ENCODE measurements at places on chromosomes 4 and X.

DNA sequence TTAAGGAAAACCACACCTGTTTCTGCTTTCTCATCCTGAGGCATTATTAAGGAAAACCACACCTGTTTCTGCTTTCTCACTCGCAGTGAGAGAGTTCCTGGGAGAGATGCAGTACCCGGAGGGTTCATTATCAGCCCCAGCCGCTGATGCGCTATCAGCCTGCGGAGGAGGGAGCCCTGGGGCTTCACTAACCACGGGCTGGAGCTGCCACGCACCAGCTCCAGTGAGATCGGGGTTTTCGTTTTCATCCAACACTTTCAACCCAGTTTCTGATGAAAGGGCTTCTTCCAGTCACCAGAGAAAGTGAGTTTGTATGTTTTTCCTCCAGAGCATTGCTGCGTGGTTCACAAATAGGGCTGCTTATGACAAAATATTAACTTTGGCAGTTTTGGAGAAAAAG is 93.2 kb upstream of the PRKX start:
- no peak for DNase-seq

DNA sequence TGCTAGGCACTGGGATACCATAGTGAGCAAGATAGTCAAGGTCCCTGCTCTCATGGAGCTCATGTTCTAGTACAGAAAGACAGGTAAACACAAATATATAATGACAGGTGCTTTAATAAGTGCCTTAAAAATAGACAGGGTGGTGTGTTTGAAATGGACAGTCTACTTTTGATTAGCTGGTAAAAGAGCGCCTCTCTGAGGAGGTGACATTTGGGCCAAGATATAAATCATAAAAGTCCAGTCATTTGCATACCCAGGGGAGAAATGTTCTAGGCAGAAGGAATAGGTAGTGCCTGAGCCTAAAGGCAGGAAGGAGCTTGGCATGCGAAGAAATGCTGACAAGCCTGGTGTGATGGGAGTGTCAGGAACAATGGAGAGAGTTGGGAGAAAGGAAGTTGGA is 83.6 kb downstream of the DNAAF6 start:
- DNase-seq: no peak

DNA sequence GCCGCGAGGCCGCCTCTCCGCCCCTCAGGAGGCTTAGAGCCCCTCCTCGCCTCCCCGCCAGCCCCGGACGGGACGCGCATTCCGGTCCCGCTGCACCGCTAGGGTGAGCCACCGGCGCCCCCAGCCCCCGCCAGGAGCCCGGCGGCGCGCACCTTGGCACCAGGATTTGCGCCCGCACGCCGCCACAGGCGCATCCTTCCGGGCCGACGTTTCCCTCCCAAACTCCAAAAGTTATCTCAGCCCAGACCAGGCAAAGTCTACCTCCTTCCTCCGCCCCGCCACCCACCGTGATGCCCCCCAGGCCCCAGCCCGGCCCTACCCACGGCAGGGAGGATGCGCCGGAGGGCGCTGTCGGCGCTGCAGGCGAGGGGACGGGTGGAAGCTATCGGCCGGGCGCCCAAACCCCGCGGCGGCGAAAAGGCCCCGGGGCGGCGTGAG is 538 bp downstream of the SCML2 start:
- DNase-seq: peak; percentile 5

GRCh38 chr4:39713691-39714090 is 15.8 kb downstream of the UBE2K start:
- DNase-seq: no peak

DNA sequence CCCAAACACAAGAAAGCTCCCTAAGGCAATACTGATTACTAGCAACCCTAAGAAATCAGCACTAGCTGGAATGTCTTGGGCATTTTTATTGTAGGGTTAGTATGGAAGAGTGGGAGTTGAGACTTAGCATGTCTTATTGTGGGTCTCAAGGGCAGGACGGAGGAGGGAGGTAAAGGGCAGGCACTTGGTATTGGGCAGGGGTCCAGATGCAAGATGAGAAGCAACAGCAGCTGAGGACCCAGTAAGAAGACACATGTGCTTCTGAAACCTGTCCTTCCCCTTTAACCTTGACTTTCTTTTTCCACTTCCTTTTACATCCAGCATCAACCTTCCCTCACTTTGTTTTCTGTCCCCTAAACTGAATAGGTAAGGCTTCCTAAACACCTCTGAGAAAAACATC is 37.4 kb downstream of the LARP7 start:
- DNase-seq: no peak

GRCh38 chrX:87064502-87064901 is 453.1 kb upstream of the KLHL4 start:
- DNase-seq: no peak

DNA sequence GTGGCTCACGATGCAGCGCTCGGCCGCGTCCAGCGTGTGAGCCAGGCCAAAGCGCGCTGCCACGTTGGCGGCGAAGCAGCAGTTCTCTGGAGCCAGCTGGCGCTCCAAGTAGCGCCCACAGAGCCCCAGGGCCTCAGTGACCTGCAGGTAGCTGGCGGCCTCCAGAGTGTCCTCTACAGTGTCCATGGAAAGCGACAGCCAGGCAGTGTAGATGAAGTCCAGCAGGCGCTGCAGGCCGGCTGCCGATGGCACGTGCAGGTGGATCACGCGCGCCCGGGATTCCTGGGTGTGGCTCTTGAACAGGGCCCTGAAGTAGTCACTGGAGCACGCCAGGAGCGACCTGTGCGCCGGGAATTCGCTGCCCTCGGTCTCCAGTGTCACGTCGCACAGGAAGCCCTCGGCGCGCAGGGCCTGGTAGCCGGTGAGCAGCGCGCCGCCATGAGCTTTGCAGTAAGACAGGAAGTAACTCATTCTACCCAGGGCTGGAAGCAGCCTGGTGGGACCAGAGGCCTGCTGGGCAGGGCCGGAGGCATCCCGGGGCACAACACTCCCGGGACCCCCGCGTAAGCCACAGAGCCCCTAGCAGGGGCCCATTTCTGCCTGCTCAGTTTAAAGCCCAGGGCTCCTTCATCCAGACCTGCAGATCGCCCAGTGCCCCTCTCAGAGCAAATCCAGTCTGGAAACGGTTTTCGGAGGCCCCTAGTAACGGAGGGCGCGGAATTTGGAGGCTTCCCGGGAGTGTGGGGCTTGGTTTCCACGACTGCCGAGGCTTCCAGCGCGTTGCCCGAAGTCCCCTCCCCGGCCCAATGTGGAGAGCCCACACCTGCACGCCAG is 595 bp downstream of the KLHL34 start:
- no peak for DNase-seq

GRCh38 chr4:99715286-99715685 is 57.7 kb upstream of the C4orf54 start:
- DNase-seq: no peak

DNA sequence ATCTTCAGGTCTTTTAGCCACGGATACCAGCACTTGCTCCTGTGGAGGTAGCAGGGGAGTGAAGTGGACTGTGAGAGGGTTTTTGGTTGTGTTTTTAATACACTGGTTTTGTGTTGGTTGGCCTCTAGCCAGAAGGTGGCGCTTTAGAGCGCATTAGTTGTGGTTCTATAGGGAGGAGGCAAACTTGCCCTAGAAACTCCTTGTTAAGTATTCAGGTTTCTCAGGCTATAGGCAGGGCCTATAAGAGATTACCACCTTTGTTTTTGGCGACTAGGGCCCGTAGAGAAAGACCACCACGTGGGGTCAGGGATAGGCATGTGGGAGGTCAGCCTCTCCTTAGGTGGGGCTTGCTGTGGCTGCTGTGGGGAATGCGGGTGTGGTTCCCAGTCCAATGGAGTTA is 221.6 kb upstream of the SPANXN4 start:
- DNase-seq: no peak

GRCh38 chrX:87813566-87813965 is 296.0 kb downstream of the KLHL4 start:
- DNase-seq: no peak

GRCh38 chrX:132809581-132809980 is 148.8 kb downstream of the HS6ST2 start:
- DNase-seq: no peak

- no peak for DNase-seq
Observed at GRCh38 chrX:39550795-39551361, 546.9 kb downstream of the BCOR start.

GRCh38 chrX:1400742-1401471 is 9.0 kb upstream of the SLC25A6 start:
- DNase-seq: no peak

DNA sequence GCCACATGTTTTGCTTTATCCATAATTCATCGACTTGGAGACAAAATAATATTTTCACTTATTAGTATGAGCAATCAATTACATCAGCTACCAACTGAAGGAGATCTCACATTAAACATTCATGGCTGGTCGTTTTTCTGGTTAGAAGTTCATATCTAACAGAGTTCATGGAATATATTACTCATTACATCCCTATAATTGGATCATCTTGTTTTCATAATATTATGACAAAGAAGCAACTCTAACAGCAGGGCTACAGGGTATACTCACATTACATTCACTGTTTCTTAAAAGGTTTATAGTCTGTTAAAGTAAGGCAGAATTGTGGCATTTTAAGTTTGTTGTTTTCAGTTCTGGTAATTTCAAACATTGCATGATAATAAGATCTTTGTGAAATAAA is 33.0 kb downstream of the GSTCD start:
- DNase-seq: no peak

DNA sequence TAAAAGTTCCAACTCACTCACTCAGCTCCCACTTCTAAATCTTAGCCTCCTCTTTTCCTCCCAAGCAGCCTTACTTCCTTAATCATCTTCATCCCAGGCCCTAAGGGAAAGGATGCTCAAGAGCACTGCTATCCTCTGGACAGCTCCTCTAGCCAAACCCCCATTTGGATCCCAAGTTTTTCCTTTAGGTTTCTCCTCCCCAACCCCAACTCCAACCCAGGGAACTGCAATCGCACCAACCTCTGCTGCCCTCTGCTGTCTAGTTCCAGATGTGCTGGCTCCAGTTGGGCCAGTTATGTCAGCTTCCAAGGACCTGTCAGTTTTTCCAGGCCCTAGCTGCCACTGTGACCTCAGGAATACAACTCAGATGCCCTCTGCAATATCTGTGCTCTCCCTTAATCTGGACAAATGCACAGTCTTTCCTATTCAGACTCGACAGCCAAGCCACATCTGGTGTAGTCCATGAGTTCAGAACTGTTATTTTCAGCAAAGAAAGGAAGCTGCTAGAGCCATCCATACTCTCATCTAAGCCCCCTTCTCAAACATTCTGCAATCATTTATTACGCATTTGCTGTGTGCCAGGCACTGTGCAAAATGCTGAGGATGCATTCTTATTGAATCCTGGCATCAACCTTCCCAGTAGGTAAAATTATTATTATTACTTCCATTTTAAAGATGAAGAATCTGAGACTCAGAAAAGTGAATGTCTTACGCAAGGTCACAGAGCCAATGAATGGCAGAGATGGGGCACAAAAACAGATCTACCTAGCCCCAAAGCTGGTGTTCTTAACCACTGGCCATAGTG is 12.3 kb upstream of the XPNPEP2 start:
- peak; percentile 25 for DNase-seq

DNA sequence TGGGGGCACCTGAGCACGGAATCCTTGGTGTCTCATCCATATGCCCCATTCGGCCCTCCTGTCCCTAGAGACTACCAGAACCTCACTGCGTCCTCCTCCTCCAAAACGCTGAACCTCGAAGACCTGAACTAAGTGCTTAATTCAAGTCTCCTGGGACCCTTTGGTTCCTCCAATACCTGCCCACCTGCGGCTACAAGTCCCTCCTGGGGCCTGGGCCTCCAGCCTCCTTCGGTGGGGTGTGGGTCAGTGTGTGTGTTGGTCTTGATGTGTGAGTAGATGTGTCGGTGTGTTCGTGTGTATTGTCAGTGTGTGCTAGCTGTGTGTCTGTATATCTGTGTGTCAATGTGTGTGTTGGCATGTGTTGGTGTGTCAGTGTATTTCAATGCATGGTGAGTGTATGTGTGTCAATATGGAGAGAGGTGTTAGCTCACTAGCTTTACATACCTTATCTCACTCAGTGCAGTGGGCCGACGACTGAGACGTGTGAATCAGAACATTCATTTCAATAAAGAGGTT is 2.6 kb upstream of the SEPTIN6 start:
- DNase-seq: no peak

DNA sequence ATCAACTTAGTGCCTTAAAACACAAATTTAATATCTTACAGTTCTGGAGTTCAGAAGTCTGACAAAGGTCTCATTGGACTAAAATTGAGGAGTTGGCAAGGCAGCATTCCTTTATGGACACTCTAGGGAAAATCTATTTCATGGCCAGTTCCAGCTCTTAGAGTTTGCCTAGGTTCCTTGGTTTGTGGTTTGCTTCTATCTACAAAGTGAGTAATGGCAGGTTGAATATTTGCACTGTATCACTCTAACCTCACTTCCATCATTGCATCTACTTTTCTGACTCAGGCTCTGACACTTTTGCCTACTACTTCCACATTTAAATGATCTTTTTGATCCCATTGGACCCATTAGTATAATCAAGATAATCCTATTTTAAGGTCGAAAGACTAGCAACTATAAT is 64.7 kb upstream of the PCDH10 start:
- no peak for DNase-seq

GRCh38 chr4:7673121-7673520 is 238.4 kb upstream of the PSAPL1 start:
- no peak for DNase-seq

DNA sequence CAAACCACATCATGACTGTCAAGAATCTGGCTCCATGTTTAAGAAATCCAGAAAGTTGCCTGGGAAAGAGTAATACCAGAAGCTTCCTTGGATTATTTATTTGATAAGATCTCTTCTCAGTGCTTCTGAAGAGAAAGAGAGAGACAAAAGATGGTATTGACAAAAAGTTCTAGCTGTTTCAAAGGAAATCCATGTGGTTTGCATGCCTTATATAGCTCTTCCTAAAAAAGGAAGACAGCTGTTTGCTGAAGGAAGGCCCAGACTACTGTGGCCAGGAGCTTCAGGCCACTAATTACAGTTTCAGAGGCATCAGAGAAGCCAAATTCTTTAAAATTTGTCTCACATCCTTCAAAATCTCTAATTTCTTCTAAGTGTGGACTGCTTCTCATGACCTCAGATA is 565.2 kb upstream of the SLIT2 start:
- DNase-seq: no peak

DNA sequence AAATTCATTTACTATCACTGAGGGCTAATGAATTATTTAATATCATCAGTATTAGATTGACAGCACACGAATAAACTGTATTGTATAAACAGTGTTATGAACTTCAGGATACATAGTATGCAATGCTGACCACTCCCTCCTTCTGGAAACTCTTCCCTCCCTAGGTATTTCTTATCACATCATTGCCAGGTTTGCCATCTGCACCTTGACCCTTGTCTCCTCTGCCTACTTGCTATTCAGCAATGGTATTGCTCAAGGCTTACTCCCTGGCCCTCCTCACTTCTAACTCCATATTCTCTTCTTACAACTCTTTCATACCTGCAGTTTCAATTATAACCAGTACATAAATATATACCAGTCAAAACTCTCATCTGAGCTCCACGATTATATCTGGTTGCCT is 38.9 kb downstream of the ATP8A1 start:
- DNase-seq: no peak

DNA sequence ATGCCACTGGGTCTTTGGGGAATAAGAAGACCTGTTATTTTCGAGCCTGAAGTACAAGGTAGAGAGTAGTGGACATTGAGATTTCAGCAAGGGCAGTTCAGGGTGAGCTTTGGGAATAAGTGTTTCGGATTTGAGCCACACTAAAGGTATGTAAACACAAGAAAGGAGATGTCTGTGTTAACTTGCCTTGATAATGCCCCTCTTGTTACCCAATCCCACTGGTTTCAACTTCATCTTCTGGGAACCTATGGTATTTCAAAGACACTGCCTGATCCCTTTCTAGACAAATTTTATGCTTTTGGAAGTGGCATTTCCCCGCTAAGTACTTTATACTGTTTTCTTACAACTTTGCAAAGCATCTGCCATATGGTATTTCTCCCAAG is 79.4 kb downstream of the SLC9A6 start:
- no peak for DNase-seq
